HS-27A (cell line): ENCODE measurements at places on chromosomes 7 and 10.

- no peak for DNase-seq
Observed at GRCh38 chr7:2191016-2191415, 41.7 kb downstream of the MAD1L1 start.

- DNase-seq = no peak
Observed at GRCh38 chr7:150992051-150992640, 1.3 kb downstream of the NOS3 start.

GRCh38 chr10:1578392-1579140 is 158.8 kb downstream of the ADARB2 start:
- no peak for DNase-seq

DNA sequence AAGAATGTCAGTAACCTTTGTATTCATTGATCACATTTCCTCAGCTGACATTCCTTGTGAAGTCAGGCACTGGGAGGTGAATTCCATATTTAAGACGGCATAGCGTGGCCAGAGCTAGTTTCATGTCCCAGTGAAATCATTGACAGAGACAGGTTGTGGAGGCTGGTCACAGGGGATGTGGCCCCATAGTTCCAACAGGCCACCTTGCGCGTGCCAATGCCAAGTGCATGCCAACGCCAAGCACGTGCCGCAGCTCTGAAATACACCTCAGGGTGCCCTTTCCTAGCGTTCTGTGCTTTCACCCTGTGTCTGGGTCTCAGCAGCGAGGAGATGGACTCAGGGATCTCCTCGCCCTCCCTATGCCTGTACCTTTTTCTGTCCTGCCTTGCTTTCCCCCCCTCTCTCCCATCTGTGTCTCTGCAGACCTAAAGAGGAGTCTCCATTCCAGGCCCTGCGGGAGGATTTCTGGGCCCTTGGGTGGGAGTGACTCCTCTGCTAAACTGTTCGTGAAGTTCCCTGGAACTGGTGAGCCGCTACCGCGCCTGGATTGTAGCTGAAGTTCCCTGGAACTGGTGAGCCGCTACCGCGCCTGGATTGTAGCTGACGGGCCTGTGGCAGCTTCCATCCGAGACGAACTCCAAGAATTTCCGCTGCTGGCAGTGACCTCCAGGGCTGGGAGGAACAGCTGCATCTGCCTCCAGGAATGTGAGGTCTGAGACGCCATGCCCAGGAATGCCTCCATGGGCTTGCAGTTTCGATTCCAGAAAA is 19.7 kb downstream of the AQP1 start:
- no peak for DNase-seq

DNA sequence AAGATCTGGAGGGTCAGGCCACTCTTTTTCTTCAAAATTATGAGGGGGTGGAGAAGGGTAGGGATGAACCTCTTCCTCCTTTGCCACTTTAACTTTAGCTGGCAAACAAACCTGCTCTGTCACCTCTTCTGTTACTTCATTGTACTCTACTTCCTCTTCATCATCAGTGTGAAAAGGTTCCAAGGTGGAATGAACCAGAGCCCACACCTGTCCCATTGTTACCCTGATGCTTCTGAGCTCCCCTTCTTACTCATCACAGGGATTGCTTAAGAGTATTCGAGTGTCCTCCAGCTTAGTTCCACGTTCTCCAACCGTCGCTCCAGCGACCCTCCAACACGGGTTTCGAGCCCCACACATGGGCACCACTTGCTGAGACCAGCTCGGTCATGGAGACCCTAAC is 5.2 kb downstream of the MRPS24 start:
- no peak for DNase-seq

- DNase-seq = no peak
Observed at GRCh38 chr7:110017405-110017804, 1073.5 kb upstream of the LRRN3 start.

DNA sequence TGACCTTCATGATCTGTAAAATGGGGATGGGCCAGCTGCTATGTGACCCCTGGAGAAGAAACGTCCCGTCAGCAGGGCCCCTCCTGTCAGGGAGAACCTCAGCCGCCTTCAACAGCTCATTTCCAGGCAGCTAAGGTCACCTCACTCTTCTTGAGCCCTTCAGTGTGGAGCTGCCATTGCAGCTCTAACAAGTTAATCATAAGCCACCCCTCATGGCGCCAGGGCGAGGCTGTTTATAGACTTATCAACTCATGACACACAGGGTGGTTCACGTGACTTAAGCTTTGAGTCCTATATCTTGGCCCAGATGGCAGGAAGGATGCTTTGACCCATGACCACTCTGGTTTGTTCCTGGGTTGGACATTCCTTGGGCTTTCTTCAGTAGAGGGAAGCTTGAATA is 315.1 kb downstream of the TNS3 start:
- DNase-seq = no peak

- DNase-seq = no peak
Observed at GRCh38 chr7:92799446-92800211, 36.7 kb downstream of the CDK6 start.

- no peak for DNase-seq
Observed at GRCh38 chr10:77081481-77081891, 556.1 kb downstream of the KCNMA1 start.

- DNase-seq = no peak
Observed at GRCh38 chr10:111439034-111439842, 362.4 kb downstream of the ADRA2A start.

GRCh38 chr7:80815733-80816132 is 103.1 kb downstream of the SEMA3C start:
- DNase-seq = no peak

- DNase-seq = no peak
Observed at GRCh38 chr10:126628746-126629145, 41.7 kb downstream of the C10orf90 start.

GRCh38 chr7:81676105-81676811 is 93.6 kb downstream of the HGF start:
- DNase-seq = no peak

GRCh38 chr7:88522771-88523293 is 216.1 kb upstream of the STEAP4 start:
- DNase-seq = no peak

DNA sequence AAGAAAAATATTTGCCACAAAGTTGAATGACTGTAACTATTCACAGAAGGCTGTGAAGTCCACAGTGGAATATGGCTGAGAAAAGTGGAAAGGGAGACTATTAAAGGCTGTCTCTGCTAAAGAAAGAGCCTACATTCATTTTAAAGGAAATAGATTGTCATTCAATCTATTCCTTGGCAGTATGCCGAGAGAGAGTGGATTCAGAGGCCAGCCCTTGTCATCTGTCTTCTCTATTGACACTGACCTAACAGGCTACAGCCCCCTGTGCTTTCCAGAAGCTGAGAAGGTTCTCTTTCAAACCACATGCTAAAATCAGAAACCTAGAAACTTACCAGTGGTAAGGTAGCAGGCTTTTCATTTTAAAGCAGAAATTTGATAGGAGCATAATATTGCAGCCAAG is 12.1 kb downstream of the ODAD2 start:
- DNase-seq = no peak

DNA sequence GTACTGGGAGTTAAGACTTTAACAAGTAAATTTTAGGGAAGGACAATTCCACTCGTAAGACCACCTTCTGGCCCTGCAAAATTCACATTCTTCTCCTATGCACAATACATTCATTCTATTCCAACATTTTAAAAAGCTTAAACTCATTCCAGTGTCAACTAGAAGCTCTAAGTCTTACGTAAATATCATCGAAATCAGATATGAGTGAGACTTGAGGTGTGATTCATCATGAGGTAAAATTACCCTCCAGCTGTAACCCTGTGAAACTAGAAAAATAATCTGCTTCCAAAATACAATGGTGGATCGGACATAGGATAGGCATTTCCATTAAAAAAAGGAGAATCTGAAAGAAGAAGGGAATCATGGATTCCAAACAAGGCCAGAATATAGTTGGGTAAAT is 370.3 kb downstream of the CDC14C start:
- no peak for DNase-seq

- DNase-seq = no peak
Observed at GRCh38 chr7:127609297-127609696, 8.6 kb downstream of the PAX4 start.

DNA sequence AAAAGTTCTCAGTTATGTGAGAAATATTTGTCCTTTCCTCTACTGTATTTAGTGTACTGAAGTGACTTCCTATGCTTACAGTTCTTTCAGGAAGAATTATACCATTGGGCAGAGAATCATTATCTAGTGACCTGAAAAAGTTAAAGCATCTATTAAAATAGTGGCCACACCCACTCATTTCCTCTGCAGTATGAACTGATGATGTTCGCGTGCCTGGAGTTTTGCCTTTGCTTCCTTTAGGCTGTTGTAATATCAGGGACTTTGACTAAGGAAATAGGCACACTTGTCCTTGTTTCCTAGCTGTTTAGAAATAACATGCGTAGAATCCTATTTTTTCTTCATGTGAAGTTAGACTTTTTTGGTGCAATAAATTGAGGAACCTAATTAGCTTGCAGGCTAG is 100.7 kb downstream of the ZMYND11 start:
- no peak for DNase-seq

DNA sequence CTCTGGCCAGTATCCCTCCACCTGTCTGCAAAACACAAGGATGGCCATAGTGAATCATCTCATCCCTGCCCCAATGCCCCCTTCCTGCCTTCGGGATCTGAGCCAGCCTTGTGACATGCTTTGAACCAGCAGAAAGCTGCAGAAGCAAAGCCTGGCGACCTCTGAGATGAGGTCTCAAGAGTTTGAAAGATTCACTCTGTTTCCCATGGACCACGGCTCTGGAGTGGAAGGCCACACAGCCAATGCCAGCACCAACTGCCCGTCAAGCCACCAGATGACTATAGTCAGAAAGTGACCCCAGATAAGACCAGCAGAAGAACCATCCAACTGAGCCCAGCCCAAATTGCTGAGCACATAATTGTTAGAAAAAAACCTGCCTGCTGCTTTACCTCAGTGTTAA is 193.9 kb upstream of the PPP2R2D start:
- DNase-seq = no peak

DNA sequence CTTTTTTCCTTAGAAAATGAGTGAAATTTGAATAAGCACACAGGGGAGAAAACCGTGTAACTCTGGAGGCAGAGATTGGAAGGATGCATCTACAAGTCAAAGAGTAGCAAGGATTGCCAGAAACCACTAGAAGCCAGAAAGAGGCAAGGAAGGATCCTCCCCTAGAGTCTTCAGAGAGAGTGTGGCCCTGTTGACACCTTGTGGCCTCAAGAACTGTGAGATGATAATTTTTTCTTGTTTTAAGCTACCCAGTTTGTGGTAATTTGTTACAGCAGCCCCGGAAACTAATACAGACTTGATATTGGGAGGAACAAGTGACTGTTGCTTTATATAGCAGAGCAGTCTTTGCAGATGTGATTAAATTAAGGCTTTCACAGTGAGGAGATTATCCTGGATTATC is 3.6 kb upstream of the GIMAP7 start:
- no peak for DNase-seq

DNA sequence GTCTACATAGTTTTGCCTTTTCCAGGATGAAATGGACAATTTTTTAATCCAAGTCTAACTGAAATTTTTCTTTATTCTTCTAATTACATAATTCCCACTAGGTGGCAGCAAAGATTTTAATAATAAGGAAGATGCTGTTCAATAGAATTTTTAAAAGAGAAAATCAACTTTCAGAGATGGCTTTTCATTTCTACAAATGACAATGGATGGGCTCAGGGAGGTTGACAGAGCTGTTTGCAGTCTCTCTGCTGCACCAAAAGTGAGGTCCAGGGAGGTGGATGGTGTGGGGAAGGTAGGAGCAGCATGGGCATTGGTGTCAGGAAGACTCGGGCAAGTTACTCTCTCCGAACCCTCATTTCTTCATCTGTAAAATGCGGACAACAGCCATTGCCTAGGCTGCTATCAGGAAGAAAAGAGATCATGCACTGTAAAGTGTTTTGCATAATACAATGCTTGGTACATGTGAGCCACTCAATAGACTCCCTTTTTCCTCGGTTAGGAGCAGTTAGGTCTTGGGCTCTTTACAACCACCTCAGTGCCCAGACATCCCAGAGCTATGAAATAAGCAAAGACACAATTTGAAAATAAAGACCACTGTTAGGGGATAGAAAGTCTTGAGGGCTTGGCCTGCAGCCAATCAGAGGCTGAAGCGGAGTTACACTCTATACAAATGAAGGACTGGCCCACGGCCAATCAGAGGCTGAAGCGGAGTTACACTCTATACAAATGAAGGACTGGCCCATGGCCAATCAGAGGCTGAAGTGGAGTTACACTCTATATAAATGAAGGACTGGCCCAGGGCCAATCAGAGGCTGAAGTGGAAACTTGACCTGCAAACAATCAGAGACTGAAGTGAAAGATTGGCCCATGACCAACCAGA is 107.1 kb downstream of the ABLIM1 start:
- no peak for DNase-seq

DNA sequence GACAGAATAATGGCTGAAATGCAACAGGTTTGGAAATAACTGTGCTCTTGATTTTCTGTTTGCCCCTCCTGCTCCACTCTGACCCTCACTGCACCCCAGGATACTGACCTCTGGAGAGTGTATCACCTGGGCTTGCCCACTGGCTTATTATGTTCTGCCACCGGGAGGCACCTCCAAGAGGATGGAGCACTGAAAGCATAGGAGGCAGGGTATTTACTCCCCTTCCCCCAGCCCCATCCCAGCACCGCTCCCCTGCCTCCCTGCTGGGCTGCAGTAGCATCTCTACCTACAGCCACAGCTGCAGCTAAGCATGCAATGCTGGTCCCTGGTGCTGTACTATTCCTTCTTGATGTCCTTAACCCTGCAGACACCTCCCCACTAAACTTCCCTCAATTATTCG is 26.4 kb downstream of the RAB11FIP2 start:
- no peak for DNase-seq

GRCh38 chr10:77256346-77256745 is 381.3 kb downstream of the KCNMA1 start:
- no peak for DNase-seq

DNA sequence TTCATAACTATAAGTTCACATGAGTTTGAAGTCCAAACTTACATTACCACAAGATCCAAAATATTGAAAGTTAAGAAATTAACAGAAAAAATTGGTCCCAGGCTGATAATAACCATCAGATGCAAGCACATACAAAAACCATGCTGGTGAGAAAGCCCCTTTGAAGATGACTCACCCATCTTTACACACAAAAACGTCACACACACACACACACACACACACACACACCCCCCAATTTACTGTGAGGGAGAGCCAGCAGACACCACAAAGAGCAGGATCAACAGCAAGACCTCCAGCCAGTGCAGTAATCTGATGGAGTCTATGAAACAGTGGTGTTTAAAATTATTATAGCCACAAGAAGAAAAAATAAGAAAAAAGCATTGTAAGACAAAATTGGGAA is 50.1 kb upstream of the DRGX start:
- no peak for DNase-seq
